ENCODE measurements at places on chromosomes 7 and 10.

GRCh38 chr7:43637114-43637806, 54.4 kb downstream of the STK17A start:
- DNase-seq, result peak; percentile 54

GRCh38 chr7:98974906-98975816, 96.8 kb downstream of the TRRAP start:
- no peak for DNase-seq

- DNase-seq, result no peak
Observed at GRCh38 chr10:113093188-113094113, 143.4 kb downstream of the TCF7L2 start.

- DNase-seq, result no peak
Observed at GRCh38 chr7:16318989-16319915, 102.1 kb downstream of the CRPPA start.

DNA sequence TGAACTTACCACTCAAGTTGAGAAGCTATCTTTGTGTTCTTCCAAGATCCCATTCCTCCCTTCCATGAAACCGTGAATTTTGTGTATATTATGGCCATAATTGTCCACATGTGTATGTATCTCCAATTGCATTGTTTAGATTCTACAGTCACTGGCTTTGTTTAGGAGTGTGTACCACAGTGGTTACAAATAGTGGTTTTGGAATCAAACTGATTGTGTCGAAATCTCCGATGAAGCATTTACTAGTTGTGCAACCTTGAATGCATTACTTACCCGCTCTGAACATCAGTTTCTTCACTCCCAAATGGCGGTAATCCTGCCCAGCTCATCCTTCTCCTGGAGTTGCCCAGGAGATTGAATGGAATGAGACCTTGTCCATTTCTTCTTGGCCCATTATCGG, 145.0 kb upstream of the ZNF32 start:
- no peak for DNase-seq

DNA sequence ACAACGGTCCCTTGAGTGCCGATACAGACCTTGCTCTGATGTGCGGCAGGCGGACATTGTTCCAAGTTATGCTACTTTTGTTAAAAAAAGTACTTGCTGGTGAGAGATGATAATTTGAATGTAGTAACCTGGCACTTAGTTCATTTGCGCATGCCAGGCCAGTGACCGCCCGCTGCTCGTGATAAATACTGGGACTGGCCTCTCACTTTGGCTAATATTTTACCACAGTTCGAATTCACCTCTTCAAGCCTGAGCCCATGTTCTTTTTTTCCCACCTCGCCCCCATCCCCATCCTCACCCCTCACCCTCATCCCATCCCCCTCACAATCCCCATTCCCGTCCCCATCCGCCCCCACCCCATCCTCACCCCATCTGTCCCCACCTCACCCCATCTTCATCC, 126.4 kb downstream of the DNAJB6 start:
- DNase-seq, result no peak

GRCh38 chr7:106021151-106022067, 58.3 kb downstream of the CDHR3 start:
- peak; percentile 61 for DNase-seq

GRCh38 chr7:156177422-156178055, 365.3 kb upstream of the SHH start:
- no peak for DNase-seq

DNA sequence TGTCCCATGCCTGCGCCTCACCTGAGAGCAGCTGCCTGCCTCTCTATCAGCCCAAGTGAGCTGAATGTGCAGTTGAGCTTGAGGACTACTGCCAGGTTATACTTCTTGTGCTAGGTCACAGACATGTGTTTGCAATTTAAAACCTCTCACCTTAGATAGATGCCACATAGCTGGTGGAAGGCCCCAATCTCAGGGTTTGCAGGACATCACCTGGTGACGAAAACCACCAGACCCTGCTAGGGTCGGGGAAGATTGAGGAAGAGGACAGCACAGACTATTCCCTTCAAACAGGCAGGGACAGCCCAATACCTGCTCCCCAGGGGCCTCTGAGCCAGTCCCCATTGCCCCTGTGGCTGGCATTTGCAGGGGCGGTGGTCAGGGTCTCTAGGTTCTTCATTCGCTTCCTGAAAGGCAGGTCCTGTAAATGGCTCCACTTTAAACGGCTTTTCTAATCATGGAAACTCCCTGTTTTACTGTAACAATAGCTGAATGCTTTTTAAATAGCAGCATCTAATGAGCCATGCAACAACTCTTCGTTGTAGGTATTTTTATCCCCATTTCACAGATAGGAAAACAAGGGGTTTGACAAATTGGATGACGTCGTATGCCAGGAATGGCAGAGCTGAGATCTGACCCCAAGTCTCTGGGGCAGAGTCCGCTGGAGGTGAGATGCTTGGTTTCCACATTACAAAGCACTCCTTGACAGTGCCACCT, 80.1 kb downstream of the EMX2 start:
- no peak for DNase-seq

GRCh38 chr10:68756766-68757165, 35.7 kb downstream of the CCAR1 start:
- DNase-seq, result no peak

GRCh38 chr10:97858001-97858439, 8.4 kb downstream of the GOLGA7B start:
- DNase-seq, result no peak

- peak; percentile 87 for DNase-seq
Observed at GRCh38 chr10:97020452-97021400, 165.0 kb downstream of the SLIT1 start.

GRCh38 chr10:5196702-5197113, at the start of gene AKR1C4:
Gene AKR1C4 (plus strand): TSS chr10:5196837. CDS start chr10:5196868, 31 bp downstream.
- DNase-seq, result no peak

- DNase-seq, result no peak
Observed at GRCh38 chr7:35721288-35721687, 26.4 kb upstream of the HERPUD2 start.

DNA sequence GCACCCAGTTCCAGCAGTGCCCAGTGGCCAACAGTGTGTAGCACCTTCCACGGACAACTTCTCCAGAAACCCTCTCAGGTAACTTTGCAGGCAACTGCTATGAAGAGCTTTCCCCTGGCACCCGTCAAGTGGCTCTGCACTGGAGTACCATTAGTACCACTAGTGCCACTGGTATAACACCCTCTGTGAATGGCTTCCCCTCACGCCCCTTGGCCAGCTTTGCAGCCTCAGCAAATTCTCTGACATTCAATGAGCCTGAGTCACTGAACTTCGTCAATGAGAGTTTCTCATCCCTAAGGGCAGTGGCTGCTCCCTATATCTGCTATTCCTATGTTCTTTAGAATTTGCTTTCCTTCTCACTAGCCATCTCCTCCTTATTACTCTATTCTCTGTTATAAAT, 7.6 kb upstream of the HERPUD2 start:
- no peak for DNase-seq

DNA sequence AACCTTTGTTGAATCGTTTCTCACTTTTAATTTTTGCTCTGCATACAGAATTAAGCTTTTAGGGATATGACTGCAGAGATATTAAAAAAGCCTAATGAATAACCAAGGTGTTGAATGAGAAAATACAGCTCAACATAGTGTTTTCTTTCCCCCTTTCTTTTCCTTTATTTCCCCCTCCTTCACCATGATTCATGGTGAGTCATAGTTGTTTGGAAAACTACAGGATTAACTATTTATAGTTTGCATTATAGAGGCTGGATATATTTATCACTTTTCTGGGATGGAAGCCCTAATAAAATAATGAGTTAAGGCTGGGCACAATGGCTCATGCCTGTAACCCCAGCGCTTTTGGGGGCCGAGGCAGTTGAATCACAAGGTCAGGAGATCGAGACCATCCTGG, 115.0 kb downstream of the DNAJB9 start:
- DNase-seq, result peak; percentile 4

DNA sequence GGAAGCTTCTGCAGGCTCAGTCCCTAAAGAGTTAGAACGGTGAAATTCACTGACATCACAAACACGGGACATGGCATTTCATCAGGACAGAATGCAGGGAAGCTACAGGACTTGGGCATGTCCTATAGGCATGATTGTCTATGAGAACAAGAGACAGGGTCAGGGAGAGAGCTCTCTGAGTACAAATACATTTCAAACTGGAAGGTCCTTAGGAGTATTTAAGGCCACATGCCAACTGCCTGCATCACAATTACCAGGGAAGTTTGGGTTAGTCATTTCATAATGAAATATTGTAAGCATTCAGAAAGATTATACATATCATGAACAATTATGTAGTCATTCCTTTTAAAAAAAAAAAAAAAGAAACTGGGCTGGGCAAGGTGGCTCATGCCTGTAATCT, 71.3 kb downstream of the CREB3L2 start:
- no peak for DNase-seq

DNA sequence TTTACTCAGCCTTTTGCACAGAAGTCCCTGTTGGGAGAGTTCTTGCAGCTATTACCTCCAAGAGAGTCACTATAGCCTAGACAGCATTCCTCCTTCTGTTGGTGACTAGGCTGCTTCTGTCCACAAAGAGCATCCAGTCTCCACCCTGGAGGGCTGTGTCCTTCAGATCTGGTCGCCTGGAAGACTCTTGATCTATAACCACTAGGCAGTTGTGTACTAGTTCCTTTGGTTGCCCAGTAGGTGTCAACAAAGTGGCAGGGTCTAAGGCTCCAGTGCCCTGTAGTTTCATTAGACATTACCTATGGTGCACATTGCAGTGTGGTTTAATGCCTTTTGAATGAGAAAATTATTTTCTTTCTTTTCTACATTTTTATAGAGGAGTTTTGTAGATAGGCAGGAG, 11.3 kb upstream of the AKR1C2 start:
- no peak for DNase-seq

- DNase-seq, result no peak
Observed at GRCh38 chr7:98281757-98282606, 496 bp downstream of the BRI3 start.

- no peak for DNase-seq
Observed at GRCh38 chr10:32333849-32334248, 13.1 kb downstream of the EPC1 start.

GRCh38 chr7:39926111-39926510, 23.9 kb upstream of the CDK13 start:
- no peak for DNase-seq

DNA sequence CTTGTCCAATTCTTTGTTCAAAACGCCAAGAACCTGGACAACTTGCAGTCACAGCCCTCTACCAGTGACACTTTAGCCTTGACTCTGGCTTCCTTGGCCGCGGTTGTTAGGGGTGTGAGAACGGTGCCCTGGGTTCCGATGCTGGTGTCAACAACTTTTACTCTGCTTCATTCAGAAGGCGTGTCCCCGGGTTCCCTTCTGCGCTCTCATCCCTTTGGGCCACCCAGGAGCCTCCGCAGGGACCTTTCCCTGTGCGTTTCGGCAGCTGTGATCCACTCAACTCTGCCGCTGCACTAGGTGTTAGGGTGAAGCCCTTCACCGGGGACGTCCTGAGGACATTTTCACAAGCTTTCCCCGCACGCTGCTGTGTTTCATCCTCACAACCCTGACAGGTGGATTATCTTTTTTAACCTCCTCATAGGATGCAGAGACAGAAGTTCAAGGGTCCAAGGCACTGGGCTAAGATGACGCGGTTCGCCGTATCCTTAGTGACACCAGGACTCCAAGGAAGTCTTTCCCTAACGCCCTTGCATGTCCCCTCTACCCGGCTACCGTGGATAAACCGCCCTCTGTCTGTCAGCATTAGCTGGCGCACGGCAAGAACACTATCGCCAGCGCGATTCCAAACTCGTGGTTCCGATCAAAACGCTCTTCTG, 133.5 kb upstream of the SHH start:
- no peak for DNase-seq

GRCh38 chr7:54629771-54630170, 87.6 kb downstream of the VSTM2A start:
- no peak for DNase-seq

DNA sequence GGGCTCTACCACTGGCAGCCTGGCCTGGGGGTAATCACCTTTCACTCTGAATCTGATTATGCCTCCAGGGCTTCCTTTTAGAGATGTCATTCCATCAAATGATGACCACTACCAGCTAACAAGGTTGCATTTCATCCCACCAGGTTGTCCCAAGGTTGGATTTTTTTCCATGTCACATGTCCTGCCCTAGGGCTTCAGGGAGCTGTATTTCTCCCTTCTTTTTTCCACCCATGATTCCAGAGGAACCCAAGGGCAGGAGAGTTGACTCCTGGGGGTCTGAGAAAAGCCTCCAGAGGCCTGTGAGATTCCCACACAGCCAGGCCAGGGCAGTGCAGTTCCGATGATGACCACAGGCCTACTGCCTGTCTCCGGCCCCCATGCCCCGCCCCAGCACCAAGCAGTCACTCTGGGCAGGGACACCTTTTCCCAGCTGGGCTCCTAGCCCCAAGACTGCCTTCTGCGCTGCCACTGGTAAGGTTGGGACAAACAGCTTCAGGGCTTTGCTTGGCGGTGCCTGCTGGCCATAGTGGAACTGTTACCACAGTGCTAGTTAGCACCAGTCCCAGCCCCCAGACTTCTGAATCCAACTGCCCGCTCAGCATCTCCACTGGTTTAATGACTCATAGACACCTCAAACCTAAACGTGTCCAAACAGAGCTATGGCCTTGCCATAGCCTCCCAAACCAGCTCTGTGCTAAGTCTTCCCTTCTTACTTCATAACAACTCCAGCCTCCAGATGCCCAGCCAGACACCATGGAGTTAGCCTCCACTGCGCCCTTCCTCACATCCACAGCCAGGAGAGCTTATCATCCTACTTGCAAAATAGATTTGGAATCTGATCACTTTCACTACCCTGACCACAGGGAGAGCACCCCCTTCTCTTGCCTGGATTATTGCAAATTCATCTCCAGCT, 133.7 kb downstream of the ARHGAP22 start:
- no peak for DNase-seq
